Prostate gland (tissue), 2 donors: ENCODE measurements at places on chromosomes 12 and 14.

- DNase-seq, result no peak
These were observed 69.5 kb downstream of the TMEM132C start for GRCh38 chr12:128336204-128337070.

GRCh38 chr12:50186681-50187080 lies 19.5 kb upstream of the CERS5 start:
- DNase-seq, result no peak

GRCh38 chr12:116934908-116935705 lies 24.4 kb downstream of the FBXW8 start:
- no peak for DNase-seq

- DNase-seq, result no peak
These were observed 12.2 kb downstream of the DEGS2 start for GRCh38 chr14:100147181-100147631.

- no peak for DNase-seq
These were observed 475.3 kb downstream of the EGLN3 start for GRCh38 chr14:33475623-33476022.

DNA sequence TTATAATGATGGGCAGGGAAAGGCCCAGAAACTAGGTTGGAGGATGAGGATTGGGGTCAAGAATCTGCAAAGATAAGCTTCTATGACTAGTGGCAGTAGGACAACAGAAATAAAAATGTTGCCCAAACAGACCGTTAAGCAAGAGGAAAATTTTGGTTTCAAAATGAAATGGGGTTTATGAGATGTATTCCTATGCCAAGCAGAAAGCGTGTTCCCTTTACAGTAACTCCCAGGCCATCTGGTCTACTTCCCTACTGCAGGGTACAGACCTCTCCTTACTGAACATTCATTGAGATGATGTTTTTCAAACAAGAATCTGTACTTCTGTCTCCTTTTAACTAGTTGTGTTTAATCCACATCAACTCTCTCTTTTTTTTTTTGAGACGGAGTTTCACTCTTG lies 20.4 kb upstream of the TMEM229B start:
- DNase-seq, result no peak

DNA sequence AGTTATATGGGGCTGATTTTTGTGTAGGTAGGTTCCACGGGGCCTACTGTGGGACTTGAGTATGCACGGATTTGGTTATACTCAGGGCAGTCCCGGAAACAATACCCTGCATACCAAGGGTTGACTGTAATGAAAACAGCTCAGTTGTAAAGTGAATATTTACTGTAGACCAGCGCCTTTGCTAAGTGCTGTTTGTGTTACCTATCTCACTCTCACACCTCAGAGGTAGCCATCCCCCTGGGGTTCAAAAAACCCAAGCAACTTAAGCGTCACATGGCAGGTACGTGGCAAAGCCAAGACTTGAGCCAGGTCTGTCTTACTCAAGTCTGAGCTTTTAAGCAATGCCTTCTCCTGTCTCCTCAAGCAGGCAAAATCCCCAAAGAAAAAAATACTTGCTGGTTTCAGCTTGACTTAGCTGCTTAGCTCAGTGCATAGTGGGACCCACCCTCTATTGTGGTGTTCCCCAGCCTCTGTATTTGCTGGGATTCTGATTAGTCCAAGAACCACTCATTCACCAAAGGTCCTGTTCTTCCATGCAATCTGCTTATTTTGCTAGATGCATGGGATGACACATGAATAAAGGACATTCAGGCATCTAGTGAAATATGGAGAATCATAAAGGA lies 34.2 kb upstream of the STRN3 start:
- no peak for DNase-seq

GRCh38 chr12:98514982-98515286 lies 456 bp upstream of the TMPO start:
- DNase-seq, result no peak

- no peak for DNase-seq
These were observed 45.2 kb downstream of the TDP1 start for GRCh38 chr14:90000935-90001334.

DNA sequence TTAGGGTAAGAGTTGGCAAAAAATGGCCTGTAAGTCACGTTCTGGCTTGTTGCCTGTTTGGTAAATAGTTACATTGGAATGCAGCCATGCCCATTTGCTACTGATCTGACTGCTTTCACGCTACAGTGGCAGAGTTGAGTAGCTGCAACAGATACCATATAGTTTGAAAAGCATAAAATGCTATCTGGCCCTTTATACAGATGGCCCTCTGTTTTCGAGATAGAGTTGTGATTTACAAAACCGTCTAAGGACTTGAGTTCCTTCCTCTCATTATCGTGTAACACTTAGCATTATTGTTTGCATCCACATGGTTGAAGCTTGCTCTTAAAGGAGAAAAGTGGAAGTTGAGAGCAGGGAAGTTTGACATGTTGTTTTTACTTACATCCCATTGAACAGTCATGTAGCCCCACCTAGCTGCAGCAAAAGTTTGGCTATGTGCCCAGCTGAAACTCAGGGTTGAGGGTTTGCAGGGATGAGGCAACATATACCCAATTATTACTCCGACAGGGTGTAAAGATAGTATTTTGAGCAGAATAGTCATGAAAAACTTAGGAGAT lies 11.3 kb upstream of the SCFD1 start:
- DNase-seq, result peak; percentile 55

DNA sequence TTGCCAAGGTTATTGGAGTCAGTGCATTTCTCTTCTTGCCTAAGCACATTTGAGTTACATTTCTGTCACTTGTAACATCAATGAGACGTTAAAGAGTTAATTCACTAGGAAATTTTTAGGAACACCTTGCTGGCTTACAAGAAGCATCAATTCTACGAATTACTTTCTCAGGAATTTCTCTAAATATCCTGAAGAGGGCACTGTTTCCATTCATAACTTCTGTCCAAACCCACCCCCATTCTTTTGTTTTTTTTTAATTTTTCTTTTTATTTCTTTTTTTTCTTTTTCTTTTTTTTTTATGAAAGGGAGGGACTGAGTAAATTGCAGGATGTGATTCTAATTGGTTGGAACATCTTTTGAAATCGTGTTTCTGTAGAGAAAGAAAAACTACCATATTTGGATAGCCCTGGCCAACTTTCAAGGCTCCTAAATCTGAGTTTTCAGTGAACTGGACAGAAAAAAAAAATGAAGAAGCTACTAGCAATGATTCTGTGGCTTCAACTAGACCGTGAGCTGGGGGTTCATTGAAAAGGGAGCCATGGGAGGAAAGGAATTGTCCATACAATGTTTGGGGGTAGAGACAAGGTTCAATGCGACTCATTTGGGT lies 285.3 kb downstream of the DAD1 start:
- DNase-seq, result no peak

DNA sequence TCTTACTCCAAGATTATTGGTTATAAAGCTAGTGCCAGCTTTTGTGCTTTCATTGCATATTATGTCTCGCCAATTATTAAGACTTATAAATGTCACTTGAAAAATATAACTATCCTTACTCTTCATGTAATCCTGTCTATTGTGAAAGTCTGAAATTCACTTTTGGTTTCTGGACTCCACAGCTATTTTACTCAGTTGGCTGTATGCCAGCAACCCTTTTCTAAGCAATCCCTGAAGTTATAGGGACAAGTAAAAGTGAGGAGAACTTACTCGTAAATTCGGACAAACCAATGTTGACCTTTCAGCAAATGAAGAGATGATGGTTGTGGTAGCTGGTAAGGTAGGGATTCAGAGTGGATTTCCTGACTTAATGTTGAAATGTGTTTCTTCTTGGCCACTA lies 196.3 kb downstream of the NPAS3 start:
- DNase-seq, result no peak

DNA sequence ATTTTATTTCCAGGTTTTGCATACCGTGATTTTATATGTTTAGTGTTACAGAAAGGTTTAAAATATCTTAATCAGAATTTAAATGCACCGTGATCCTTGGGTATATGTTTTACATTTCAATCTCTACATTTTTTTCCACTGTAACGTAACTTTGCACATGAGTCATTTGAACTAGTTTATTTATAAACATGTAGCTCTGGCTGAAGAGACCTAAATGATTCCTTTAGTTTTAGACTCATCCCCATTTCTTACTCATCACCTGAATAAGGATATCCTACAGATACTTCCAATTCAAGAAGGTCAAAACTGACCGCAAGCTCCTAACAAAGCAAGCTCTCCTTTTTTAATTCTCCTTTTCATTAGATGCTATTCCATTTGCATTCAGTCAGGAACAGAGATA lies 42.7 kb upstream of the SLC6A15 start:
- DNase-seq, result no peak

DNA sequence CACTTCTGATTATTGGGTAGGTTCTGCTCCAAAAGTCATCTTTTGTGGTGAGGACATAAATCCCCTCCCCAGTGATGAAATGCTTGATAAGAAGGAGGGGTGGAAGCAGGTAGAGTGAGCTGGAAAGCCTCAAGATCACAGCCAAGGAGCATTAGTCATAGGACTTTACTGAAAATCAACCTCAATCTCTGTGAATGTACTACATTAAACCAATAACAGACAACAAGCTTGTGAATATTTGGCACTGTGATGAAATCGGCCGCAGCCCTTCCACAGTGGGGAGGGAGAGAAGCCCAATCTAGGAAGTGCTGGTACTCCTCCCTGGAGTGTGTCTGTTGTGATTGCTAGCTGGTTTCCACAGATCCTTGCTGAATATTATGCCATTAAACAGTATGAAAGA lies 41.2 kb upstream of the PTCSC3 start:
- no peak for DNase-seq

- DNase-seq, result no peak
These were observed 50.6 kb downstream of the DAAM1 start for GRCh38 chr14:59239022-59239421.

DNA sequence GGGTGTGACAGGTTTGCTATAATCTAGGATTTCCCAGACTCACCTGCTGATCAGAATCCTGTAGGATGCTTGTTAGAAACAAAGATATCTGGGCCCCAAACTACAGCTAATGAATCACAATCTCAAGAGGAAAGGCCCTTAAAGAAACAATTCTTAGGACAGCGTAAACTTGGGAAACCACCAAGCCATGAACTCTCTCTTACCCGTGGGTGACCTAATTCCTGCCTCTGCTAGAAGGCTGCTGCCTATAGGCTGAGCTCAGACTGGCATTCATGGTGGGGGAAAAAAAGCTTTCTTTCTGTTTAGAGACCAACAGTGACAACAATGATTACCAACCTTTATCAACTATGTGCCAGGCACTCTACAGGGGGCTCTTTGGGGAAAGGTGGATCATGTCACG lies 213.9 kb upstream of the FKBP4 start:
- DNase-seq, result no peak

GRCh38 chr14:104283197-104284106 lies 145.1 kb downstream of the KIF26A start:
- DNase-seq, result no peak

- no peak for DNase-seq
These were observed at the start of gene RNASE12 for GRCh38 chr14:20591235-20591634. Gene RNASE12 (minus strand): TSS chr14:20591376. CDS start chr14:20590723, 653 bp downstream.

DNA sequence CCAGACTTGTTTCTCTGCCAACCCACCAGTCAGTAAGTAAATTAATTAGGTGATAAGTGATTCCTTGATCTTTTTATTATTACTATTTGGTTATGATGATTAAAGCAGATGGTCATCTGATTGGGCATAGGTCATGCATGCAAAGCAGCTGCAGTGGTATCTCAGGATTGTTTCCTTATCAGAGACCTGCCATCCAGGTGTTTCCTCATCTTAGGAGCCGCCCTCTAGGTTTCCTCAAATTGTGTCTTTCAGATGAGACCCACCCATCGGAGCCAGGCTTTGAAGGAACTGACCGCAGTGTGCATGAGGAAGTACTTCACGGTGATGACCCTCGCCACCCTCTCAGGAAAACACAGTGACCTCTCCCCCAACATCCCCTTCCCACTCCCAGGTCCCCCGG lies 63.3 kb downstream of the ZFP36L1 start:
- DNase-seq, result no peak

GRCh38 chr12:54184024-54184805 lies 4.6 kb downstream of the SMUG1 start:
- no peak for DNase-seq

DNA sequence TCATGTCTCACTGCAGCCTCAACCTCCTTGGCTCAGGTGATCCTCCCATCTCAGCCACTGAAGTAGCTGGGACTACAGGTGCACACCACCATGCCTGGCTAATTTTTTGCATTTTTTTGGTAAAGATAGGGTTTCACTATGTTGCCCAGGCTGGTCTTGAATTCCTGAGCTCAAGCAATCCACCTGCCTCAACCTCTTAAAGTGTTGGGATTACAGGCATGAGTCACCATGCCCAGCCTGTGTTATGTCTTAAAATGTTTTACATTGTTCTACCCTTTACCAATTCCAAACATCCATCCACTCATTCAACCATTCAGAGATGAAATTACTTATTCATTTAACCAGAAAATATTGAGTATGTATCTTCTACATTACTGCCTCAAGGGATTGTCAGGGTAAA lies 111.6 kb upstream of the BTG1 start:
- no peak for DNase-seq

DNA sequence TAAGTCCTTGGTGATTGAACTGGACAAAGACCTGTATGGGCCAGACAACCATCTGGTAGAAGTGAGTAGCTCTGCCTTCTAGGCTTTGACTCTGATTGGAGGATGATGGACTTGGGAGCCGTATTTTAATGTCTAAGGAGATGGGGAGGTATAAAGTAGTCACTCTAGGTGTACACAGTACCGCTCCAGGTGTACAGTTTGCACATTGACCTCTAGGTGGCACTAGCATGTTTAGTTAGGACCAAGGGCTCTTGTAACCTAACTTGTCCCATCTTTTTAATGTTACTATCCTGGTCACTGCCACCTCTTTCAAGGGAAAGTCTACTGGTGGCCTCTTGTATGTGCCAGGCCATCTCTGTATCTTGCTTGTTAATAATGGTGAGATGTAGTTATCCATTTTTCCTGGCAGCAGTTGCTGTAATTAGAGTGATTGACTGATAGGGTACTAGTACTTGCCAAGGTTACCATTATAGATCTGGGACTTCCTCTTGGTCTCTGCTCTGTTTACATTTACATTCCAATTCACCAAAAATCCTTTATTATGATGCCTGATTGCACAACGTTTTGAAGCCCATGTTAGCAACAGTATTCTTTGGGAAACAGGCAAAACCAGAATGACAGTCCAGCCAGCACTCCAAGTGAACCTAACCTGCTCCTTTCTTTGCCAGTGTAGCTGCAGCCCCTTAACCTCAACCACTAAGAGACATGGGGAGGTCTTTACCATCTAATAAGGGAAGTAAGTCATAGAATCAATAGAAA lies 3.6 kb downstream of the SMARCD1 start:
- DNase-seq, result peak; percentile 61

DNA sequence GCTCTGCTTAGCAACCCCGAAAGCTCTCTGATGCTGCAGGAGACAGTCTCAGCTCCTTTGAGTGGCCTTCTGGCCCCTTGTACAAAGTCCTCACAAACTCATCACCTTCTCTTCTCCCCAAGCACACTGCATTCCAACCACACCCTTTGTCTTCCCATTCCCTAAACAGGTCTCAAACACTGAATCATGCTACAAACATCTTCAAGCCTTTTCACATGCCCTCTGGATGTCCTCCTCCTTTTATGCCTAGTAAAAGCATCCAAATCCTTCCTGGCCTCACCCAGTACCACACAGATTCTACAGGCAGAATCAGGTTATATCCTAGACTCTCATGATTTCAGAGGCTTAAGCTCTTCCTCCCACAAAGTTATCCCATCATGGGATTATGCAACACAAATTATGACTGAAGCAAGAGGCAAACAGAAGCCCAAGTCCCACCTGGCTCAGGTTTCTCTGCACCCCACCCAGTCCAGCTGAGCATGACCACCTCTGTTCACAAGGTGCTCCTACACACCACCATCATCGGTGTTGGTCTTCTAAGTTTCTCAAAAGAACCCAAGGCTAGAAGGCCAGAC lies 61.4 kb upstream of the PCED1B start:
- no peak for DNase-seq
